ENCODE measurements at places on chromosomes 13 and 19. TPM values are rescaled to one million over a fixed set of nuclear protein-coding genes. Genes with fewer than 3 reads are reported as not detected.

Gene SYCN
- not detected for total RNA-seq

Gene DCT
- total RNA-seq = not detected

Gene ZNF836
- 8.3 TPM for total RNA-seq

Gene CEACAM1
- total RNA-seq = 6.4 TPM

Gene LILRB3
- total RNA-seq = 0.47 TPM

Gene FBXO27
- 0.88 TPM for total RNA-seq

Gene MBD3L4
- not detected for total RNA-seq
